ENCODE measurements at places on chromosomes 5 and 9. TPM values are rescaled to one million over a fixed set of nuclear protein-coding genes. Genes with fewer than 3 reads are reported as not detected.

ATOSB gene
- total RNA-seq, result 8.3 TPM

TMOD1 gene
- 5.4 TPM for total RNA-seq

FOXD4L4 gene
- 0.14 TPM for total RNA-seq

GRCh38 chr9:76155361-76155760 lies 238.9 kb downstream of the RFK start:
- no peak overlapping the region for H3K27ac ChIP-seq
- no peak overlapping the region for H3K4me3 ChIP-seq
- no peaks in the 10 kb centered on the region for H3K27me3 ChIP-seq
- no peaks in the 10 kb centered on the region for H3K36me3 ChIP-seq
- DNase-seq, result no peak

- H3K27ac ChIP-seq, result no peak overlapping the region
- no peaks in the 10 kb centered on the region for H3K36me3 ChIP-seq
- H3K27me3 ChIP-seq, result no peaks in the 10 kb centered on the region
- H3K4me3 ChIP-seq, result no peak overlapping the region
These were observed 257.5 kb downstream of the HSPA4 start for GRCh38 chr5:133309166-133309795.

DNA sequence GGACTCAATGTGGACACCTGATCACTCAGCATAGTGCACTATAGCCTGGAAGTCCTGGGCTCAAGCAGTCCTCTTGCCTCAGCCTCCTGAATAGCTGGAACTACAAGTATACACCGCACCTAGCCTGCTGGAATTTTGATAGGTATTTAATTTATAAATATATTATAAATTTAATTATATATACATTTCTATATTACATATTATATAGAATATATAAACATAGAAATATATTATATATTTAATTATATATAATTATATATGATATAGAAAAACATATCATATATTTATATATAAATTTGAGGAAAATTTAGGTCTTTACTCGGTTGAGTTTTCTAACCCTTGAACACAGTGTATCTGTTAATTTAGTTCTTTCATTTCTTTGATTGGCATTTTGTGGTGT lies 15.2 kb upstream of the PSIP1 start:
- peaks cover 12% of the 10 kb centered on the region for H3K4me1 ChIP-seq
- H3K36me3 ChIP-seq, result no peaks in the 10 kb centered on the region
- no peaks in the 10 kb centered on the region for H3K27me3 ChIP-seq
- no peak overlapping the region for H3K27ac ChIP-seq

GRCh38 chr9:27412963-27413362 lies 111.1 kb upstream of the IFNK start:
- no peak overlapping the region for H3K27ac ChIP-seq
- no peaks in the 10 kb centered on the region for H3K36me3 ChIP-seq
- DNase-seq, result no peak
- H3K4me1 ChIP-seq, result no peaks in the 10 kb centered on the region

- no peak overlapping the region for H3K4me3 ChIP-seq
- H3K27me3 ChIP-seq, result peaks cover 6% of the 10 kb centered on the region
- no peak overlapping the region for H3K27ac ChIP-seq
- H3K4me1 ChIP-seq, result no peaks in the 10 kb centered on the region
- H3K36me3 ChIP-seq, result no peaks in the 10 kb centered on the region
These were observed 34.3 kb upstream of the BARHL1 start for GRCh38 chr9:132547976-132548730.

GRCh38 chr5:116486588-116486987 lies 88.0 kb downstream of the SEMA6A start:
- H3K36me3 ChIP-seq, result no peaks in the 10 kb centered on the region
- H3K4me3 ChIP-seq, result no peak overlapping the region
- peaks cover under 1% of the 10 kb centered on the region for H3K4me1 ChIP-seq
- no peak overlapping the region for H3K27ac ChIP-seq
- no peaks in the 10 kb centered on the region for H3K27me3 ChIP-seq

- H3K27ac ChIP-seq, result no peak overlapping the region
- no peak for DNase-seq
- no peak overlapping the region for H3K4me3 ChIP-seq
- H3K4me1 ChIP-seq, result no peaks in the 10 kb centered on the region
These were observed 60.5 kb upstream of the C5orf46 start for GRCh38 chr5:147966829-147967228.

- peaks cover 68% of the 10 kb centered on the region for H3K4me1 ChIP-seq
- peak; percentile 77 for DNase-seq
- peaks cover 22% of the 10 kb centered on the region for H3K36me3 ChIP-seq
- peak overlapping the region; percentile 96 for H3K4me3 ChIP-seq
These were observed 586 bp downstream of the TXN start for GRCh38 chr9:110255463-110256379.

GRCh38 chr9:128106940-128107467 lies 20.5 kb downstream of the PTGES2 start:
- no peak for DNase-seq
- H3K4me3 ChIP-seq, result no peak overlapping the region
- peaks cover 21% of the 10 kb centered on the region for H3K4me1 ChIP-seq

All from activated T-cell treated with anti-CD3 and anti-CD28 coated beads, Interleukin-2, amount 50 U/mL, for 72 hours (primary cell).